ENCODE measurements at places on chromosomes 3 and 15. TPM values are rescaled to one million over a fixed set of nuclear protein-coding genes. Genes with fewer than 3 reads are reported as not detected.

RTP1 gene
- not detected for polyA plus RNA-seq

DNA sequence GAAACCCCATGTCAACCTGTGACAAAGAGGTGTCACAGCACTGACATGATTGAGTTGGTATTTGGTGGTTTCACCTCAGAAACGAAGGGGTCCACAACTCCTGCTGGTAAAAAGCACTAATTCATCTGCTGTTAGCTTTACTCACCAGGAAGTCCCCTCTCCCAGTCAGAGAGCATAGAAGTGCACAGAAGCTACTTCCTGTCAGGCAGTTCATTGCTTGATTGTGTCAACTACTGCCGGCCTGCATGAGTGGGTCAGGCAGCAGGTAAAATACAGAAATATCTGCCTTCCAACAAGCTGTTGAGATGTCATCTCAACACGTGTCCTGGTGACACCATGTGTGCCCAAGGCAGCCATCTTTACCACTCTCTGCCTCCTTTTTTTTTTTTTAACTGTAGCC, 596.6 kb upstream of the NR2F2 start:
- no peak for DNase-seq

CLDN1 gene
- polyA plus RNA-seq: 9.6 TPM

GPR15 gene
- not detected for polyA plus RNA-seq

DNA sequence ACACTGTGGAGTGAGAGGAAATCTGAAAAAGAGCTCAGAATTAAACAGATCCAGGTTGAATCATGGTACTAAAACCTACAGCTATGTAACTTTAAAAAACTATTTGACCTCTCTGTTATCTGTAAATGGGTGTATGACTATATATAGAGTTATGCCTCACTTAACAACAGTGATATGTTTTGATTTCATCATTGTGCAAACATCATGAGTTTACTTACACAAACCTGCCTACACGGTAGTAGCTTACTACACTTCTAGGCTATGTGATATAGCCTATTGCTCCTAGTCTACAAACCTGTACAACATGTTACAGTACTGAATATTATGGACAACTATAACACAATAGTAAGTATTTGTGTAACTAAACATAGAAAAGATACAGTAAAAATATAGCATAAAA, 191.6 kb upstream of the MEIS2 start:
- no peak for DNase-seq

- DNase-seq: peak; percentile 44
These were observed 66.4 kb upstream of the TJP1 start for GRCh38 chr15:29888646-29889045.

GRCh38 chr3:187006864-187007630, 76.7 kb downstream of the ST6GAL1 start:
- DNase-seq: no peak

Measured in AG04450 (cell line).